ENCODE measurements at places on chromosomes 13 and 19. TPM values are rescaled to one million over a fixed set of nuclear protein-coding genes. Genes with fewer than 3 reads are reported as not detected.

The MCEMP1 gene
- total RNA-seq, result not detected

The RAB3D gene
- 14.2 TPM for total RNA-seq

- peaks cover 19% of the 10 kb centered on the region for H3K4me1 ChIP-seq
- H3K36me3 ChIP-seq, result peaks cover 27% of the 10 kb centered on the region
- no peak for DNase-seq
- H3K4me3 ChIP-seq, result peak overlapping the region; percentile 99
- H3K27me3 ChIP-seq, result no peaks in the 10 kb centered on the region
- peak overlapping the region; percentile 100 for H3K27ac ChIP-seq
Measured at GRCh38 chr19:57280962-57281400, 696 bp downstream of the ZNF460 start.

- no peak overlapping the region for H3K4me3 ChIP-seq
- no peak overlapping the region for H3K27ac ChIP-seq
- H3K27me3 ChIP-seq, result no peaks in the 10 kb centered on the region
- peaks cover 13% of the 10 kb centered on the region for H3K36me3 ChIP-seq
- DNase-seq, result no peak
- H3K4me1 ChIP-seq, result no peaks in the 10 kb centered on the region
Measured at GRCh38 chr13:52141299-52141698, 12.4 kb upstream of the NEK5 start.
